GM12892 (cell line): ENCODE measurements at places on chromosomes 3 and 15.

GRCh38 chr3:156472150-156472549, 82.8 kb downstream of the SSR3 start:
- DNase-seq: no peak

DNA sequence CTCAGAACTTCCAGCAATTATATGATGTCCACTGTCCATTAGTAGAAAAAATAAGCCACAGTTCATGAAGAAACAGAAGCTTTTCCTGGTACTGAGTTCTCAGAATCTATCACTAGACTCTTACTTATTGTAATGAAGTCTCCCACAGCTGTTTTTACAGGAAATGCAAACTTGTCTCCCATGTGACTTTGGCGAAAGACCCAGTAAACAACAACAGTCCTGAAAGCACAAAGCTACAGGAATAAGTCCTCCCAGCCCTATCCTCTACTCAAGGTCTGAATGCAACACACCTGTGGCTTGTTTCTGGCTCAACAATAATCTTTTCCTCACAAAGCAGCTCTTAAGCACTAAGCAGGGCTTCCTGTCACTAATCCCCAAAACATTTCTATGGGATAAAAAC, 55.9 kb downstream of the EOMES start:
- DNase-seq: no peak

GRCh38 chr3:31709526-31709925, 176.8 kb downstream of the STT3B start:
- no peak for DNase-seq

- DNase-seq: no peak
These were observed 1001.4 kb downstream of the SQOR start for GRCh38 chr15:46636206-46636605.

- no peak for DNase-seq
These were observed 24.0 kb upstream of the C3orf70 start for GRCh38 chr3:185176750-185177359.

GRCh38 chr15:46713045-46713444, 1004.3 kb upstream of the SEMA6D start:
- no peak for DNase-seq

GRCh38 chr3:173902871-173903270, 505.3 kb downstream of the NLGN1 start:
- DNase-seq: no peak

GRCh38 chr3:32009101-32009500, 27.6 kb downstream of the ZNF860 start:
- DNase-seq: no peak

DNA sequence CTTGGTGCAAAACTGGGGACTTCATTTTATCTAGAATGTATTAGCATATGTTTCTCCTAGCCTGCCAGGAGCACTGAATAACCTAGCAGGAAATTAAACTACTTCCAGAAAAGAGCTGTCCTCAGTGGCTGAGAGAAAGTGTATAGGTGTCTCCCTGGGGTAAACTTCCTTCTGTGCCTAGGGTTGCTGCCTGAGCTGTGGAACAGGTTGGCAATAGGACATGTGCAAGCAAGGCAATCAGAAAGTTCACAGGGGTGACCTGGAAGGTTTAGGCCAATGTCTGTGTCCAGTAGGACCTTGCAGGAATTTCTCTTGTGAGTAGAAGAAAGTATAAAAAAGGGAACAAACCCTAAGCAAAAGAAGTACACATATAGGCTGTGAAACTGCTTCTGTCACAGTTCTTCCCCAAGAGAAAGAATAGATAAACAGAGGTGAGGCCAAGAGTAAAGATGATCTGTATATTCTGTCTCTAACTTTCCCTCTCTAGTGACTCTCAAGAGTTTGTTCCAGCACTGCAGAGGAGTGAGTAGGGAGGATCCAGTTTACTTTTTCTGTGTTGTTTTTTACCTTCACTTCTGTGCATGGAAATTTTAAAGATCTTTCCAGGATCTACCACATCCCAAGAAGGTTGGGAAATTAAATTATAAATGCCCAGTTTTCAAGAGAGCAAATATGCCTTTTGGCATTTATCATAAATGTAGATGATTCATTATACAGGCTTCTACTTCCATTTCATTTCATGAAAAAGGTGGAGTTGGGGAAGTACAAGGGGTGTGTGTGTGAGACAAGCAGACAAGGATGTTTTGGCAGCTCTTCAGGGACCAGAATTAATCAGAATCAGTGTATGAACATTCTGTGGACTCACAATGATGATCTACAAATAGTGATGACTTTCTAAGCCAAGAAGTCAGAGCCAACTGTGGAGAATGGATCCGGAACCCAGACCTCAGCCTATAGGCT, 155.2 kb downstream of the RBPMS2 start:
- no peak for DNase-seq

- no peak for DNase-seq
These were observed 186.7 kb downstream of the NFKBIZ start for GRCh38 chr3:102036017-102036416.

- DNase-seq: no peak
These were observed 2.0 kb upstream of the RNF111 start for GRCh38 chr15:58985443-58985842.

- no peak for DNase-seq
These were observed at the start of gene ATP10A for GRCh38 chr15:25863111-25863967. TSS of gene ATP10A (minus strand) at chr15:25863327. CDS start at chr15:25863096, 231 bp downstream.

- no peak for DNase-seq
These were observed 2.0 kb downstream of the GP5 start for GRCh38 chr3:194396859-194397756.

GRCh38 chr3:155026999-155027591, 53.0 kb upstream of the MME start:
- no peak for DNase-seq

- no peak for DNase-seq
These were observed 286.8 kb upstream of the NR2F2 start for GRCh38 chr15:96043591-96044171.

- DNase-seq: no peak
These were observed 13.3 kb downstream of the RFT1 start for GRCh38 chr3:53116956-53117355.

- no peak for DNase-seq
These were observed 24.9 kb upstream of the THRB start for GRCh38 chr3:24519368-24520100.

DNA sequence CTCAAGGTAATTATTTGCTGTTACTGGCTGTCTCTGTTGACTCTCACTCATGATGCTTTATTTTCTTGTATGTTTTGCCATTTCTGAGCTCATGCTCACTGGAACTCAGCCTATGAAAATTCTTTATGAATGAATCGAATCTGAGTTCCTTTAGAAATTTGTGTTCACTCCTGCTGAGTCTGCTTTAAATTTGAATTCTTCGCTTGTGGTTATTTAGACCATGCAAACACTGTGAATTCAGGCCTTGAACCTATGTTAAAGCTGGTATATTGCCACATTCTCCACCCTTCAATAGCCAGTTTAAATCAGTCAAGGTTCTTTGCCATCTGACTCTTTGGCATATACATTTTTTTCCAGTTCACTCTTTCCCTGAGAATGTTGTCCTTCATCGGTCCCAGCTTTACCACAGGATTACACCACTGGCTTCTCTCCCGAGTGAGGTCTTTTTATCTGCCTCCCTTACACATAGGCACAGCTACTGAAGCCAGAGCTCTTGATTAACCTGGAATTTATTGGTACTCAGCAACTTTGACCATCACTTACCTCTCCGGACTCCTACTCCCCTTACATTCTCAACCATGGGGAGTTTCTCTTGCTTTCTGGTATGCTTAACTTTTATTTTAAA, 400.6 kb downstream of the VPS13C start:
- no peak for DNase-seq

GRCh38 chr15:68085052-68085451, 30.9 kb downstream of the PIAS1 start:
- DNase-seq: no peak

DNA sequence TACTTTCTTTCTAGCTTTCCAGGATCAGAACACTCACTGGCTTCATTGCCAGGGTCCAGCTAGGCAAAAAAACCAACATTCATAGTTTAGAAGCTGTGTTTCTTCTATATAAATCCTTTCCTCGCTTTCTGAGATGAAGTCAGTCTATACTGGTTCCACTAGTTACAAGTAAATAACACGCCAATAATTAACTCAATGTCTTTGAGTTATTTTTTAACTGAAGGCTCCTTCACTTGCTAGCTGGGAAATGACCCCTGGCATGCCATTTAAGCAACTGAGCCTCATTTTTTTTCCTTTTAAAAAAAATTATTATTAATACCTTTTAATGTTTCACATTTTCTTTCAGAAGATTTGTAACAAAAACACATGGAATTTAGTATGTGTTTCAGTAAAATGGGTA, 2.1 kb upstream of the CCDC174 start:
- DNase-seq: no peak

DNA sequence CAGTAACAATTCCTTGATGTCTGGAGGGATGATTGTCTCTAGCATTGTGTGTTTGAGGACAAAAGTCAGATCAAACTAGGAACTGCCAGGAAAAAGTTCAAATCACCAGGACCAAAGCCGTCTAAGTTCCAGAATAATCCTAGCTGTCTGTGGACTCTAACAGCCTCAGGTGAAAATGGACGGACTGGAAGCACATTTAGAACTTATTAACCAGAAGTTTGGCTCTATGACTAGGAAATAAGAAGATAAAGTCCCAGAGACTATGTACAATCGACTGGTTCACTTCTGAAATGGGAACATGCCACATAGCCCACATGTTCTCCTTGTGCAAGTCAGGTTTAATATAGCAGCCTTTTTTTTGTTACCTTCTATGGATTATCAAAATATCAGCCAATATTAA, 50.6 kb upstream of the SGO1 start:
- no peak for DNase-seq

GRCh38 chr3:101203411-101203810, 117.0 kb downstream of the IMPG2 start:
- DNase-seq: no peak

DNA sequence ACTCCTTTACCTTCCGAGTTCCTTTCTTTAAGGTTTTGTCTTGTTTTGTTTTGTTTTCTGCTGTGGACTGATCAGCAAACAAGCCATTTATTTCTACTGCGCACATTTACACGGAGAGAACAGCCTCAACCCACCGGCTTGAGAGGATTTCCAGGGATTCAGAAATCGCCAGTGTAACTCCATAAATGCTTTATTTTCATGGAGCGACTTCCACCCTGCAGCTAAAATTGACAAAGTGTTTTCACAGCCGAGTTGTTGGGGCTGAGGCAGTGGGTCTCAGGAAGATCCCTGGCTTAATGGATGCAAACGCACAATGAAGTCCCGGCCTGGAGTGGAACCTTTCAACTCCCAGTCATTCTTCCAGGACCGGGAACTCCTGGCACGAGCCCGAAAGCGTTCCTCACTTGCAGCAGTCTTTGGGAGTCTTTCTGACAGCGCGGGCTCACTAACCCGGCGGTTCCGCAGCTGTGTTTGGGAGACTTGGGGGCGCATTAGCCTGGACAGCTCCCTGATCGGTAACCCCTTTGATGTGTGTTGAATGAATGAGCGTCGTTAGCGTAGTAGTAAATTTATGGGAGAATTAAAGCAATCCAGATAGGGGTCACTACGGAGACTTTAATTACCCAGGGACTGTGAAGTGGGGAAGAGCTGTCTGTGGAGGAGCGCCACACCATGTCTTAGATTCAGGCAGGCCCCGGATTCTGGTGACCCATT, 785 bp upstream of the MYRIP start:
- no peak for DNase-seq

DNA sequence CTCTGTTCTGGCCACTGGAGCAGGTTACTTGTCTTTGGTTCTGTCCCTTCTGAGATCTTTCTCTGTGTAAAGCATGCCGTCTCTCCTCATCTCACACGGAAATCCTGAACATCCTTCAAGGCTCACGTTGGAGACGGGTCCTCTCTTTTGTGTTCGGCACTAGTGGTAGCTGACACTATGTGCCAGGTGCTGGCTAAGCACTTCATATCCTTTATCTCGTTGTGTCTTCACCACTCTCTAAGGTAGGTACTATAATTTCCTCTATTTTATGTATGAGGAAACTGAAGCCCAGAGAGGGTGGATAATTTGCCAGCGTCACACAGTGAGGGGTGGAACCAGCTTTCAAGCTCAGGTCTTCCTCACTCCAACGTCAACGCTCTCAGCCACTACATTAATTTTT, 1.2 kb downstream of the IFT122 start:
- DNase-seq: no peak

GRCh38 chr3:33061782-33062181, 35.2 kb downstream of the GLB1 start:
- DNase-seq: no peak

DNA sequence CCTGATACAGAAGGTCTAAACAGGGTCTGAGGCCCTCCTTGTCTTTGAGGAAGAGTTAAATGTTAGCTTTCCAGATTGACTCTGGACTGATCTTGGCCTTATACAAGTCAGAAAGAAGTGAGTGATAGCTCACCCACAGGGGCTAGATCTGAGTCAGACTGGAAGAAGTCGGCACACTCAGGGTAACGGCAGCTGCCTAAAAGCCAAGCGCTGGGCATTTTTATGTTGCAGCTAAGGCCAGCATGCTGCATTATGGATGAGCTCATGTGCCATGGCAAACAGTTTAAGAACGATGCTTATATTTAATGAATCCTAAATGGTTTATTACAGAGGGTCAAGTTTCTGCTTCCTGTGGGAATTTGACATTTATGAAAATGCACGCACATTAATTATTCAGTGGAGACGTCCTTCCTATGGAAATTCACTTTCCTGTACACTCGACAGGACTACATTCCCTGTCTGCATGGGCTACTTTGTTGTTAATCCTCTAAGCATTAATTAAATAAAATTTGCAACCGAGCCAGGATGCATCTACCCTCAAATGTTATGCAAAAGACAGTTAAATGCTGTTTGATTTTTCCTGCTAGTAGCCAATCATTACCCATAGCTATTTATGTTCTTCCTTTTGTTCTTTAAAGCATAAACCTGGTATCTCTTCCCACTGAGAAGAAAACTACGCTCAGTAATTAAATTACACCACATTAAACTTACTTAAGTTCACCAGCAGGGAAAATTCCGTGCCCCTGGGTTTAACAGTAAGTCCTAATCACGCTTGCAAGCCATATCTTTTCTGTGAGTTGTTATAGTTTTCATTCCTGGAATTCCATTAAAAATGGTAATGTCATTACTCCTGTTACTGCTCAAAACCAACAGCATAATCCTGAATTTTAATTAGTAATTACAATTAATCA, 762.7 kb upstream of the CFAP20DC start:
- no peak for DNase-seq

- no peak for DNase-seq
These were observed 18.8 kb downstream of the ZBBX start for GRCh38 chr3:167361306-167361705.

DNA sequence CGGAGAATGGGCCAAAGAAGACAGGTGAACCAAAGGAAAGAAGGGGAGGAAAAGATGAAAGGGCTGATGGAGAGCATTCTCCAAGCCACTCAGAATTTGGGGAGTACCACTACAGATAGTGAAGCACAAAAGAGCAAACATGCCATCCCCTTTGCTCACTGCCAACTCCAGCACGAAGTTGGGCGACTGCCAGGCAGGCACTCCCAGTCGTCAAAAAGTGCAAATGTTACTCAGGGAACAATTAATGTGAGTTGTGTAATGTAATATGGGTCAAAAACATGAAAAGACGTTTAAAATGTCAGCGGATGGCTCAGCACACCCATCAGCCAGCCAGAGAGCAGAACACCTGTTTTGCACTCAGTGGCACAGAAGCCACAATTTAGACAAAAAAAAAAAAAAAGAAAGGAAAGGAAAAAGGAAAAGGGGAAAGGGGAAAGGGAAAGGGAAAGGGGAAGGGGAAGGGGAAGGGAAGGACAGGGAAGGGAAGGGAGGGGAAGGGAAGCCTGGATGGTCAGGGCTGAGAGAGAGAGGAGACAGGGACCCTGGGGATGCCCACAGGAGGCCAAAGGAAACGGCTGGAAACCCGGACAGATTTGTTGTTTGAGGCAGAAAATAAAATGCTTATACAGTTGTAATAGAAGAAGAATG, 82.7 kb downstream of the COL8A1 start:
- DNase-seq: no peak

GRCh38 chr3:149969110-149969939, 1.4 kb downstream of the PFN2 start:
- no peak for DNase-seq
